ENCODE measurements at places on chromosomes 1 and 21.

- DNase-seq: no peak
Observed at GRCh38 chr21:33268737-33269441, 2.7 kb downstream of the IL10RB start.

- no peak for DNase-seq
Observed at GRCh38 chr1:245645406-245645805, 490.6 kb downstream of the KIF26B start.

- no peak for DNase-seq
Observed at GRCh38 chr21:37505963-37506362, 139.4 kb downstream of the DYRK1A start.

DNA sequence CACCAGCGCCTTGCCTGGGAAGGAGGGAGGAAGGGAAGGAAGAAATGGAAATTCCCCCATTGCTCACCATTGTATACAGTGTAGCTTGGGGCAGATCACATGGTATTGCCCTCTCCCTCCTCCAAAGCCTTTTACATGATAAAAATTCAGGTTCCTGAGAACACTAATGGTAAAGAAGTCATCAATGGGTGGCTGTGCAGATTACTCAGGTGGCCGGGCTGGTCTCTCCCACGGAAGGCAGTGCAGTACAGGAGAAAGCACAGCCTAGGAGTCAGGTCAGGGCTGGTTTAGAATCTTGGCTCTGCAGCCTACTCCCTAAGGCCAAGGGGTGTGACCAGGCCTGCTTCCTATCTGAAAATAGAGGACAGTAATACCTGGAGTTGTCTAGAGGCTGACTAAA, 107.9 kb downstream of the SUSD4 start:
- no peak for DNase-seq

- DNase-seq: no peak
Observed at GRCh38 chr1:16315437-16315836, 36.8 kb downstream of the FBXO42 start.

DNA sequence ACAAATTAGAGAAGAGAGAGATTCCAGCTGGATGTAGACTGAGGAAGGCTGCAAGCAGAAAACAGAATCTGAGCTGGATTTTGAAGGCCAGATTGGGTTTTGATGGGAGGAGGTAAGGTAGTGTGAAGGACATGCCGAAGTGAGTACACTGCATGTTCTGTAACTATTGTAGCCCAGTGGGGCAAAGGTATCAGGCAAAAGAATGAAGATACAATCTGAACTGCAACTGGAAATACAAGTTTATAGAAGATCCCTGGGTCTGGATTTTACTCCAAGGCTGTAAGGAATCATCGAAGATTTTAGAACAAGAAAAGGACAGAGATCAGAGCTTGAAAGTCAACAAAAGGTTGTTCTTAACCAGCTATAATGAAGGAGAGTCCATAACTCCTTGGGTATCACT, 382.0 kb downstream of the KCNH1 start:
- DNase-seq: no peak

DNA sequence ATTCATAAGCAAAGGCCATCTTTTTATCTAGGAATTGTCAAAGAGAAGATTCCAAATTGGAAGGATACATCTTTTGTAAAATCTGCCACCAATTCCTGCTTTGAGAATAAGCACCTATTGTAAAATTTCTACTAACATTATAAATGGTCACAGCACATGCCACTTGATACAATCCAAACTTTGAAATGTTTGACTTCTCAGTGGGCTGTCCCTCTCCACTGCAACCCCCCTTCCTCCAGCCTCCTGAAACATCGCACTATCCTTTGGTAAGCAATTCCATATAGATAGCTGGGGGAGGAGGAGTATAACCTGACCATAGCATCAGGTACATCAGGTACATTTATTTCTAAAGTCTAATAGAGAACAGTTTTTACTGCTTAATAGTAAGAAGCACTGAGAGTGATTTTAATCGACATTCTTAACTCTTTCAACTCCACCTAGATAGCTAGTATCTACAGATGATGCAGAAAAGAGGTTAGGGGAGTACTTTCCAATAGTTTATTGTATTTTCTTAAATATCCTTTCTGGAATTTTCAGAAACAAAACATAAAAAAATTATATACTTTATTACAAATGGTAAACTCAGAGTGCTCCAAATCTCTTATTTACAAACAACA, 2.9 kb downstream of the JUN start:
- no peak for DNase-seq

- DNase-seq: peak; percentile 49
Observed at GRCh38 chr1:15430787-15431570, 7.3 kb upstream of the CTRC start.

DNA sequence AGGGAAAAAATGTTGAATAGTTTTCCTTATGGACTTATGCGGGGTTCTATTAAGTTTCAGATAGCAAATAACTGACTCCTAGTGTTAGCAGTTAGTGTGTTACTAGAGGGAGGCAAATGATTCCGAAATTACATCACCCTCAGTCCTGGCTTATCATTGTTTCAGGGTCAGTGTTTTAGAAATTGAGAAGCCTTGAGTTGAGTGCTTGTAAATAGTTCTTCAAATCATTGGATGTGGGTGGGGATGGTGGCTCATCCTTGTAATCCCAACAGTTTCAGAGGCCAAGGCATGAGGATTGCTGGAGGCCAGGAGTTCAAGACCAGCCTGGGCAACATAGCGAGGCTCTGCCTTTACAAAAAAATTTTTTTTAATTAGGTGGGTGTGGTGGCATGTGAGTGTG, 21.3 kb downstream of the SOAT1 start:
- DNase-seq: no peak

GRCh38 chr21:46448108-46448507, 10.6 kb upstream of the DIP2A start:
- DNase-seq: no peak

DNA sequence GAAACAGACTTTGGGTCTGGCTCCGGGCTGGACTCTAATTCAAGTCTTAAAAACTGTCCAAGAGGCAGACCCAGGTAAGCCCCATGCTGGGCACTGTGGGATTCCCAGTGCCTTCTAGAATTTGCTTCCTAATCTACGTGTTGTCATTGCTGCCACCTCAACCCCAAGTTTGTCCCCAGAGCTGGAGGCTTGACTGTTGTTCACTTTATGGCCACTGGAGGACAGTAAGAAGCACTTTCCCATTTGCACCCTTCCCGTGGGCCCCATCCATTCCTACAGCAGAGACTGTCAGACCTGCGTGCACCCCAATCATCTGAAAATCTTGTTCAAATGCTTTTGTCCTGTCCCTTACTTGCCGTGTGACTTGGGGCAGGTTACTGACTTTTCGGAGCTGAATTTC, 29.4 kb upstream of the VASH2 start:
- no peak for DNase-seq

DNA sequence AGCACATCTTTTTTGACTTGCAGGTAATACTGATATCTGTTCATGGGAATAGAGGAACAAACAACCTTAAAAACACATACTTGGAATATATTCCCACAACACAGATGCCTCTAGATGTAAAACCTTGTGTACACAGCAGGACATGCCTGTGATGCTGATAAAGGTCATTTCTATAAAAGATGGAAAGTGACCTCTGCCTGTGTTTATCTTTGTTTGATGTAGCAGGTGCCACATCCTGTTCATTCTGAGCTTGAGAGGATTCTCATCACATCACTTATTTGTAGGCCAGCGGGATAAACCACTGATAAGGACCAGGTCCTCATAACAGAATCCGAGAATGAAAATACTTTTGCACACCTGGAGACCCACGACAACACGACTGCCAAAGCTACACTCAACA, 133.7 kb downstream of the SMYD2 start:
- DNase-seq: no peak

GRCh38 chr1:1183833-1184775, 10.4 kb downstream of the TTLL10 start:
- DNase-seq: no peak

- DNase-seq: no peak
Observed at GRCh38 chr1:151802372-151802771, 2.8 kb downstream of the LINGO4 start.

DNA sequence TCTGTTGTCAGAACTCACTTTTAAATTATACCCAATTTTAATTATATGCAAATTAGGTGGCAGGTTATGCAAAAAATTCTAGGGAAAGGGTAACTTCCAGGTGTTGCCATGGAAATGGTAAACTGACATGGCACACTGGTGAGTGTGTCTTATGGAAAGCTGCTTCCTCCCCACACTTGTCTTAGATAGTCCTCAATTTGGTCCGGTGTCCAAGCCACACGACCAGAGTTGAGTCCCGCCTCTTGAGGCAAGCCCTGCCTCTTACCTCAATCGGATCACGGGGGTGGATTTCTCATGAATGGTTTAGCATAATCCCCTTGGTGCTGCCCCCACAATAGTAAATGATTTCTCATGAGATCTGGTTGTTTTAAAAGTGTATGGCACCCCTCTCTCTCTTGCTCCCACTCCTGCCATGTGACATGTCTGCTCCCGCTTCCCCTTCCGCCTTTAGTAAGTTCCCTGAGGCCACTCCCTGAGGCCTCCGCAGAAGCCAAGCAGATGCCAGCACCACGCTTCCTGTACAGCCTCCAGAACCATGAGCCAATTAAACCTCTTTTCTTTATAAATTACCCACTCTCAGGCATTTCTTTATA, 74.9 kb downstream of the MATN1 start:
- DNase-seq: no peak

DNA sequence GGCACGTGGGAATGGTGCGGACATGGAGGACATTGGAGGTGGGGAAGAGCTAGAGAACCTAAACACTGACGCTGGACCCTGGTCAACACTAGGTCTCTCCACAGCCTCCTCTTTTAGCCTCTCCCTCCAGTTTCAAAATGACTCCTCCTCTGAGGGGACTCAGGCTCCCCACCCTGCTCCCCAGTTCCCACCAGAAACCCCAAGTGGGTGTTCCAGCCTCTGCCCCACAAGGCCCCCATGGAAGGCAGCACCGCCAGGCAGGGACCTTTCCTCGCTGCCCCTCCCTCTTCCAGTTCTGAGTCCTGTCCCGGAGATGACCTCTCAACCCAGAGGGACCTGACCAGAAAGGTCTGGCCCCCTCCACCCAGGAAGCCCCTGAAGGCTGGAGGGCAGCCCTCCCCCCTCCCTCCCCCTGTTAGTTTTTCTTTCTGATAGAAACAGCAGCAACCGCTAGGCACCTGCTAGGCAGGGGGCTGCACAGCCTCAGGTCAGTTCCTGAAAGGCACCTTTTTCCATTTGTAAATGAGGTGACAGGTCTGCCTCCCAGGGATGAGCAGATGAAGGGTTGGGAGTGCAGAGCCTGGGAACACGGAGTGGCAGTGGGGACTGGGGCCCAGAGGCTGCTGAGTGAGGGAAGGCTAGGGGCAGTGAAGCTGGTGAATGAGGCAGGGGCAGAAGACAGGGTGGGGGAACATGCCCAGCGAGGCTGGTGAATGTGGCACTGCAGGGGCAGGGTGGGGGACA, 9.3 kb upstream of the ITGB2 start:
- DNase-seq: no peak

- DNase-seq: peak; percentile 20
Observed at GRCh38 chr1:178725466-178726086, 532 bp downstream of the RALGPS2 start.

- no peak for DNase-seq
Observed at GRCh38 chr1:81949421-81949820, 148.7 kb downstream of the ADGRL2 start.

DNA sequence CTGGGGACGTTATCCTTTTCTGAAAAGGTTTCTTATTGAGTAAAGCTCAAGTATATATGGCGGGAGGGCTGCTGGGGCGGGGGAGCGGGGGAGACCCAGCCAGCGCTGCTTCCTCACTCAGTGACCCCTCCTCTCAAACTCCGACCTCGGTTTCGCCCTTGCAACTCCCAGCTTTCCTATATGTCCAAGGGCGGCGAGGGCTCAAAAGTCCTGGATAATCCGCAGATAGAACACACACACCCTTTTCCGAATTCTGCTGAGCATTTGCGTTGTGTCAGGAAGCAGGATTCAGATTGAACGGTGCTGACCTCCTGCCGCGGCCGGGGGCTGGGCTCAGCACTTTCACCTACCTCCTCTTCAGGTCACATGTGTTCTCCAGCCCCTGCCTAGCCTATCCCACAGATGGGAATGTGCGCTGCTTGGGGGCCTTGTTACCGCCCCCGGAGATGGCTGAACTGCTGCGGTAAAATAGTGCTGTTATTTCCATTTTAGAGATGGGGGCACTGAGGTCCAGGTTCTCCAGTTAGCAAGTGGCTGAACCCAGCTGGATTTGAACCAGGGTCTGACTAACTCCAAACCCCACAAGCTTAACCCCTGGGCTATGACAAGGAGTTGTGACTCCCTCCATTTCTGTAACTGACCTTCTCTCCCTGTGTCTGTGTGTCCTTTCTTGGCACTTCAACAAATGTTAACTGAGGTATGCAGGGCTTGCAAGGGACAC, 795 bp upstream of the AHDC1 start:
- DNase-seq: peak; percentile 26

- peak; percentile 35 for DNase-seq
Observed at GRCh38 chr1:34681480-34682451, 73.1 kb upstream of the GJB5 start.

DNA sequence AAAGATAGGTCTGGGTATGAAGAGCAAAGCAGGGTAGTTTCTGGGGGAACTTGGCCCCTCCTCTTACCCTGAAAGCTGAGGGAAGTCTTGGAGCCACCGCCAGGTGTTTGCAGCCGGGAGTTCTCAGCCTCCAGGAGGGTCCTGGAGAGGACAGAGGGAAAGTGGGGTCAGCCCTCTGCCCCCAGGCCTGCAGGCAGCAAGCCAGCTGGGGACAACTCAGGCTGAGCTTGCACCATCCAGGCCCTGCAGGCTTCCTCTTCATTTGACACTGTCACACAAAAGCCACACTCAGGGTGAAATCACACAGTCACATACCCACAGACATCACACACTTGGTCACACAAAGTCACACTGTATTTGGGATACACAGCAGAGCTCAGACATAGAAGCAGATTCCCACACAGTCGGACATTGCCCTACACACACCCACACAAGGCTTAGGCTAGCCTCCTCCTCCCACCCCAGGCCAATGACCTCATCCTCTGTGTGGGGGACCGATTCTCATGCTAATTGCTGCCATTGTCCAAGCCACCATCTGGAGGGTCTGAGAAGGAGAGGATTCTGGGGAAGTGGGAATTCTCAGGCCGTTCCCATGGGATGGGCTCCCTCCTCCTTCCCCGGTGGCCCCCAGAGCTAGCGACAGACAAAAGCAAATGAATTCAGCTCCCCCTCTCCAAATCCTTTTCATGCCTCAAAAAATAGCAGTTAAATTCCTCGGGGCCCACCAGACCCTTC, 3.7 kb downstream of the NES start:
- peak; percentile 38 for DNase-seq

DNA sequence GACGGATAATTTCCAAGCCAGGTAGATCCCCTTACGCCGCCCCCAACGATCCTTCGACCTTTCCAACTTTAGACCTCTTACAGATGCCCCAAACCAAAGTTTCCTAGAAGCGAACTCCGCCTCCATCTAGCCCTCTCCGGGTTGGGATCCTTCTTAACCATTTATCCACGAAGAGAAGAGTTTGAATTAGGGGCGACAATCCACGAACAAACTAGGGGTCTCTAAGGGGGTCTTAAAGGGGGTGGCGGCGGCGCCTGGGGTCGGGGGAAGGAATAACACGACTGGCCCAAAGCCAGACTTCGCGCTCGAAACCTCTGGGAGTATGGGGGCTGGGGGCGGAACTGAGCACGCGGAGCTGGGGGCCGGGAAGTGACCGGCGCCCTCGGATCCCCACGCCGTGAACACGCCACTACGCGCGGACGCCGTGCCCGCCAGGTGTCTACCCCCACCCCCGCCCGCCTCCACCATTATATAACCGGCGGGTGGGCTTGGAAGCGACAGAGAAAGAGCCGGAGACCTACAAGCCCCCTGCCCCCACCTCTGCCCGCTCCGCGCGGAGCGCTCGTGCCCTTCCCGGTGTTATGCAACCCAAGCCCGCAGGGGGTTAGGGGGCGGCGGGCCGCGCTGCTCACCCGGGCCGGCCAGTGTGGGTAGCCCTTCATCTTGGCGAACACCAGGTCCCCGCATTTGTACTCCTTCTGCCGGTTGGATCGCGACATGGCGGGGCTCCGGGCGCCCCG, 594 bp downstream of the HDGF start:
- no peak for DNase-seq

Data from fibroblast of mammary gland (primary cell).